ENCODE measurements at places on chromosomes 7 and 10.

GRCh38 chr10:5488272-5489161, 10.9 kb downstream of the CALML5 start:
- DNase-seq = no peak

DNA sequence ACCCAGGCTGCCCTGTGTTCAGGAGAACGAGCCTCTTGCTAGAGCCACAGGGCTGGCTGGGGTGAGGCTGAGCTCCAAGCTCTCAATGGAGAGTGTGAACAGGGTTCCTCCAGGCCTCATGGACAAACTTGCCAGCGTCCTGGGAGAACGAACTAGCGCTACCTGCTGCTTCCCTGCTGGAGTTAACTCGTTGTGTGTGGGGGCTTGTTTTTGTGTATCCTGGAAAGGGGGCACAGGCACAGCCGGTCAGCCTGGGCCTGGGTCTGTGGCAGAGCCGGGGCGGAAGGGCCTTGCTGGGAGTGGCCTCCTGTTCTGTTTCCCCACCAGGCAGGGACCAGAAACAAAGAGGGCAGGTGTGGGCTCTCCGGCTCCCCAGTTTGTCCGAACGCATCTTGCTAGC, 259.2 kb downstream of the DNAJB6 start:
- DNase-seq = no peak

DNA sequence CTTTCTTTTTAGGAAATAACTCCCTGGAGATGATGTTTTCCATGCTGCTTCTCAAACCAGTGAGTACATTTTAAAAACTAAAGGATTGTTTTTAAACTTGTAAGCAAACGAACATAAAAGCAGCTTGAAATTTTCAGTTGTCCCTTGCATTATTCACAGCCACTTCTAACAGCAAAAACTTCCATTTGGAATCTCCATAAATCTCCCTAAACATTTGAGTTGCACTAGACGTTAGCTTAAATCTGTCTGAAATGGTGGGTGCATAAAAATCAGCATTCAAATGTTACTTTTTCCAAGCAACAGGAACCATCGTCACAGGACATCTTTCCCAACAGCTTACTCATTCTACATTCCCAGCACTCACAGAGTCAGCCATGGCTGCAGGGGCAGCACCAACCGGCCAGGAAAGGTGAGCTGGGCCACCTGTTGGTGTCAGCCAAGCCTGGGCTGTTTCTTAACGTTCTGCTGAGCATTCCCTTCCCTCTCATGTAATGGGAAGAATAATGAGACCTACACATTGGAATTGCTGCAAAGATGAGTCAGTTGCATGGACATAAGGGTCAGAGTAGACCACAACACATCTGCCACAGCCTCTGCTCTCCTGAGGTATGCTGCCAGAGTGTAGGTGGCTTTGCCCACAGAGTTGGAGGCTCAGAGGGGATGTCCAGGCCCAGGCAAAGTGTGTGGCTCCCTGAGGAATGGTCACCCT, 163.2 kb downstream of the TNS3 start:
- DNase-seq = no peak

DNA sequence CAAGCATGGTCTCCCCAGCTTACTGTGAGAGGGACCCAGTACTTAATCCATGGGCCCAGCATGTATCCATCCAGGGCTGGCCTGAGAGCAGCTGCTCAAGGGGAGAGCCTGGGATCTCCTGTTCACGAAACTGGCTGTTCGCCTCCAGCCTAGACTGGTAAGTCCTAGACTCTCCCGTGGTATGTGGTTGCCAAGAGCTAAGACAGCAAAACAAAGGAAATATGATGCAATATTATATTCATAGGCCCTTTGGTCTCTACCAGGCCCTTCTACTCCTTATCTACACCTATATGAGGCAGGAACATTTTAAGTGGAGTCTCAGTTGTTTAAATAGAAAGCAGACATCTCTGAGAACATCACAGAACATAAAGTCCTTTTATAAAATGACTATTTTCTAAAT, 28.9 kb upstream of the STK17A start:
- DNase-seq = no peak

GRCh38 chr7:82291931-82292330, 151.6 kb downstream of the CACNA2D1 start:
- no peak for DNase-seq

- no peak for DNase-seq
These were observed 13.3 kb downstream of the SLC37A3 start for GRCh38 chr7:140384894-140385545.

DNA sequence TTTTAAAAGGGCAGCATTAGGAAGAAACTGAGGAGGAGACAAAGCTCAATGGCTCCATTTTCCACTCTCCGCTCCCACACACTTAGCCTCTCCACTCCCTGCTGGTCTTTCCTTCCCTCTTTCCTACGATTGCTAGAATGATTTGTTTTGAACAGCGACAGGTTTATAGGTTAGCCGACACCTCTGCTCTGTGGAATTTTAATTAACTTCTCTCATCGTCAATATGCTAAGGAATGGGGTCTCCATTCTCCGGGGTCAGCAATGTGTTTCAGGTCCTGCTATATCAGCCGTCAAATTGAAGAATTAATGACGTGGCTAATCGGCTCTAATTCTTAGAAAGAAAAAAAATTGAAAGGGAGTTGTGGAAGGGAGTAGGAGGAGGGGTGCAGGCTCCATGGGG, 28.9 kb downstream of the FBXW4 start:
- no peak for DNase-seq

DNA sequence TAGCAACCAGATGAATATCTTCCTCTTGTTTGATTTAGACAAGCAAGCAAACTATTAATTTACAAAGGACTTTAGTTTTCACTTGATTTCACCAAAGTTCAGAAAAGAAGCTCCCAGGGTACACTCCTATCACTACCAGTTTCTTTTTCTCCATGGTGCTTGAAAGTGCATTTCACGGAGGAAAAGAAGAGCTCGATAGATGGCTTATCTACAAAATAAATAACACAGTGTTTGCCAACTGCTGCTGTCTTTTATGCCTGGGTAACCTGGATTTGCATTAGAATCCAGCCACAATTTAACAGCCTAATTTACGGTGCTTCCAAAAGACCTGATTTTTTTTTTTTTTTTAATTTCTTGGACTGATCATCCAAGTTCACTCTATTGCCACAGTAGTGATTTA, 275.7 kb downstream of the GPR37 start:
- no peak for DNase-seq

DNA sequence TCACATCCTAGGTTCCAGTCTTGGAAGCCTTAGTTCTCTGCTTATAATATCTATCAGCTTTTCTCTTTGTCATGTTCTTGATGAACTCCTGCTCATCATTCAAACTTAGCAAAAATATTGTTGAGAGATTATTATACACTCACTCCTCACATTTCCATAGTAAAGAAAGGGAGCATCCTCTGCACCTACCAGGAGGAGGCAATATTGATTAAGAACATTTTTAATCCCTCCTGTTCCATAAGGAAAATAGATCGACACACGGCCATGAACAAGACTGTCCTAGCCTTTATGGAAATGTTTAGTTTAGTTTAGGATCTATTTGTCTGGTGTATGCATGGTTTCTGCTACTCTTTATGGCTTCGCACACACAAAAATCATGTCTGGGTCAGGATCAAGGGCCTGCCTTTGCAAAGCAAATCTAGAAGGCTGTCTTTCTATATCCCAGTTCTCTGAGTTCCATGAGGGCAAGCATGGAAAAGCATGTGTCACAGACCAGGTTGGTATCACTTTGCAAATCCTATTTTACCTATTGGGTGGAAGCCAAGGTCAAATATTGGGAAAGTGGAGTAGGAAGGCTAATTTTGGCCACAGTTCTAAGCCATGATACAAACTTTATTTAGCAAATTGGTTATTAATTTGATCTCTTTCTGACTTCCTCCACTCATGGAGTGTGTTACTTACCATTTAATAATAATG, 164.4 kb downstream of the MDFIC start:
- no peak for DNase-seq

DNA sequence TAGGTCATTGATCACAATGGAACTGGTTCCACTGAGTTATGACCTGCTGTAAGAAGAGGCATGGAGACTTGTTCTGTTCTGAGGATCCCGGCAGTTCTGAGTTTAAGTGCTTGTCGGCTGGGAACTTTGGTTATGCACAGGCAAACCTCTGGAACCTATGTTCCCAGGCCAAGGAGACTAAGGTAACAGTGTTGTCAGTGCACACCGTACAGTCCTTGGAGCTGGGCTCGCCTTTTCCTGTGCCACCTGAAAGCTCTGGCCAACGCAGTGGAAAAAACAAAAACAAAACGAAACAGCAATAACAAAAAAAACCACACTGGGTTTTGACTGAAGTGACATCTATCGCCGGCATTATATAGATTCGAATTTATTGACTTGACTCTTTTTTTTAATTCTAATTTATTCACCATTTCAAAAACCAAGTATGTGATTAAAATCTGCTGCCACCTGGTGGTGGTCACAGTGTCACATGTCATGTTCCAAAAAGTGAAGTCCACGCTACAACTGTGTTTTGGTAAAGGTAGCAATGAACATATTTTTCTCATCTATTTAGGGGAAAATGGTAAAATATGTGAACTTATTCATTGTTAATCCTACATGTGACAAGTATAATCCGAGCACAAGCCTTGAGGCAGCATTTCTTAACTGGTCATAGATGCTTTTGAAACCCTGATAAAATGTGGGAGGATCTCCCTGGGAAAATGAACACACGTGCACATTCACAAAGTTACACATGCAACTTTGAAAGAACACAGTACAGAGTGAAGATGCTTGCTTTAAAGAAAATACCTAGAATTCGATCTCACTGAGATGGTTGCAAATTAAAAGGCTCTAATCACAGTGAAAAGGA, 113.8 kb upstream of the PPP2R2D start:
- peak; percentile 10 for DNase-seq

DNA sequence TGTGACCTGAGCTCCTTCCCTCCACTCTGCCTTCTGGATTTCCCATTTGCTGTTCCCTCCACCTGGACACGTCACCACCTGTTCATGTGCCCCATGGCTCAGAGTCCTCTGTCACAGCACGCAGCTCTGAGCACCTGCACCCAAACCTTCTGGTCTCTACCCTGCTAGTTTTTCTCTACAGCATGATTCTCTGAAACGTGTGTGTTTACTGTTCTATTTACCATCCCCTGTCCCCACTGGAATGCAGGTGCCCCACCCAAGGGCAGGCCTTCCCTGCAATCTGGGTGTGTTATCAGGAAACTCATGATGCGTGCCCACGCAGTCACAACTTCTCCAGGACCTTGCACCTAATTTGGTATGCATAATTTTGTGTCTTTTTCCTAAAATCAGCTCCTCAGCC, 284.4 kb upstream of the IGFBP3 start:
- no peak for DNase-seq

GRCh38 chr10:9331583-9332008, 1277.1 kb downstream of the GATA3 start:
- no peak for DNase-seq

- DNase-seq = no peak
These were observed 13.7 kb downstream of the TACR2 start for GRCh38 chr10:69403066-69403465.

DNA sequence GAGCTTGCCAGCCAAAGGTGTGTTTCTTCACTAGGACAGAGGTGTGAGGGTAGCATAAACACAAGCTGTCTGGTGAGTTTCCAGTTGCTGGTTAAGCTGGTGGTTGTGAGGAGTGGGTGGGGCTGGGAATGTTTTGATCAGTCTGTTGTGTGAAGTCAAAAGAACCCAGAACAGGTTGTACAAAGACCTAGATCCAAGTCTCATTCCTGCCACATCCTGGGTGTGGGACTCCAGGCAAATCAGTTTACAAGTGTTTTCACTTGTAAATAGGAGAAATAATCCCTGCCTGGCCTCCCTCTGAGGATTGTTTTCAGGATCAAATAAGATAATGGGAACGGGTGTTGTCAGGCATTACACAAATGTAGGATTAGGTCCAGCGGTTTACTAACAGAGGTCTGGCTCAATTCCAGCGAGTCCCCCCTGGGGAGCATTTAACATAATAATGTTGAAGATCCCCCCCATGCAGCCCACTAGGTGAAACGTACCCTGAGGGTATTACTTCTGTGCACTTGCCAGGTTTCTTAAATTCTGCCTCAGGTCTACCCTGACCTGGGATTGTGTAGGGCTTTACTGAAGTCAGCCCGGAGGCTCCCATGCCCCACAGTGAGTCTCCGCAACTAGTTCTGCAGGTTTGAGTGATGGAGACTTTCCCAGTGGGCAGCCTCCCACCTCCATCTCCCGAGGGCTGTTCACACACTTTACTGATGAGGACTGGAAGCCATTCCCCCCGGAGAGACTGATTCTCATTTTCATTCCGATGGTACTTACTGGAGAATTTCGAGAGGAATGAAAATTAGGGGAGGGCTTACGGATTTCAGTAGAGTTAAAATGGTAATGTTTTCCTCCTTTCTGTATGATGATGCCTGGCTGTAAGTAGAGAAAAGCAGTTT, 2.7 kb upstream of the FRAT2 start:
- no peak for DNase-seq

DNA sequence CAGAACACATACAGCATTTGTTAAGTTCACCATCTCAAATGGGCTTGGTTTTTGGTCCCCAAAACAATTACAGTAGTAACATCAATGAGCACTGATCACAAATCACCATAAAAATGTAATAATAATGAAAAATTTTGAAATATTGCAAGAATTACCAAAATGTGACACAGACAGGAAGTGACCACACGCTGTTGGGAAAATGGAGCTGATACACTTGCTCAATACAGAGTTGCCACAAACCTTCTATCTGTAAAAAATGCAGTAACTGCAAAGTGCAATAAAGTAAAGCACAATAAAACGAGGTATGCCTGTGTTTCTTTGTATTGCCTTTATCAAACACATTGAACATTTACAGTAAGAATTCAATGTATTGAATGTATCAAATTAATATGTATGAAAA, 262.7 kb downstream of the CTNNA3 start:
- no peak for DNase-seq

DNA sequence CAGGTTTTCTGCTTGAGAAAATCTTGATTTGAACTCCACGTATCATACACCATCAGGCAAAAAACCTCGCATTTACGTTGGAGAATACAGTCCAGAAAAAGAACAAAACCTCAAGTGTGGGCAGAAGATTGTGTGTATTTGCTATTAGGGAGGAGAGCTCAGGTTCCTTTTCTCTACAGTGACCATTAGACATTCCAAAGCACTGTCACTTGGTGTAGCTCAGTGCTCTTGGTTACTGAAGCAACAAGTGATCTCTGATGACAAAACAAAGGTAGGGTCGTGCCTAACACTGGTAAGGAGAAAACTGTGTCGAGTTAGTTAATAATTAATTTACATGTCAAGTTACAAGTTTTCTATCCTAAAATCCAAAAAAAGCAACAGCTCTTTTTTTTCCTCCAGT, 72.6 kb downstream of the C1GALT1 start:
- no peak for DNase-seq

- DNase-seq = no peak
These were observed 646.0 kb downstream of the PARD3 start for GRCh38 chr10:34169131-34169530.
